Femur (tissue), 1 donor: ENCODE measurements at places on chromosomes 5 and 9.

DNA sequence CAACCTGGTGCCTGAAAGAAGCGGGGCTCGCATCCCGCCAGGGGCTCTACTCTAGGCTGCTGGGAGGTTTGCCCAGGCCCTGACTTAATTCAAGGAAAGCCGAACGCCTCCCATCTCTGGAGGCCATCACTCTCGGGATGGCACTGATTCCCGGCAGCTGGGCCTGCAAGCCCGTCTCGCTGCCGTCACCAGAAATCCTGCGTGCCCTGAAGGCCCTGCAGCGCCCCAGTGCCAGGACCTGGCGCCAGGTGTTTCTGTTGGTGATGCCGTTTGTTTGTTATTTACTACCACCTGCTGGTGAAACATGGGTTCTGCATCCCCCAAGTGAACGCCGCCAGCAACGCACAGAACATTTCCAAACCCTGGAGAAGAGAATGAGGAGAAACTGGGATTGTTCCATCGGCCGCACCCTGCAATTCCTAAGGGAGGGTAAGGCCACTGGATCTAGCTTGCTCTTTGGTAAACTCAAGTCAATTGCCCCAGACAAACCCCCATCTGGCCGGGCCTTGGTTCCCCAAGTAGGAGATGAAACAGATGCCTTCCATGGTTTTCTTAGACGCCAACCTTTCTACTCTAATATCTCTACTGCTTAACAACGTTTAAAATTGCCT, 77.9 kb downstream of the AK8 start:
- DNase-seq, result peak; percentile 78

- no peak for DNase-seq
These were observed 27.8 kb downstream of the ZCCHC10 start for GRCh38 chr5:132998556-132998955.

GRCh38 chr5:146101646-146102045, 3.7 kb downstream of the PLAC8L1 start:
- no peak for DNase-seq

- DNase-seq, result no peak
These were observed 11.0 kb upstream of the NSD1 start for GRCh38 chr5:177122566-177122965.

GRCh38 chr5:78004559-78004958, 228.4 kb upstream of the TBCA start:
- no peak for DNase-seq

DNA sequence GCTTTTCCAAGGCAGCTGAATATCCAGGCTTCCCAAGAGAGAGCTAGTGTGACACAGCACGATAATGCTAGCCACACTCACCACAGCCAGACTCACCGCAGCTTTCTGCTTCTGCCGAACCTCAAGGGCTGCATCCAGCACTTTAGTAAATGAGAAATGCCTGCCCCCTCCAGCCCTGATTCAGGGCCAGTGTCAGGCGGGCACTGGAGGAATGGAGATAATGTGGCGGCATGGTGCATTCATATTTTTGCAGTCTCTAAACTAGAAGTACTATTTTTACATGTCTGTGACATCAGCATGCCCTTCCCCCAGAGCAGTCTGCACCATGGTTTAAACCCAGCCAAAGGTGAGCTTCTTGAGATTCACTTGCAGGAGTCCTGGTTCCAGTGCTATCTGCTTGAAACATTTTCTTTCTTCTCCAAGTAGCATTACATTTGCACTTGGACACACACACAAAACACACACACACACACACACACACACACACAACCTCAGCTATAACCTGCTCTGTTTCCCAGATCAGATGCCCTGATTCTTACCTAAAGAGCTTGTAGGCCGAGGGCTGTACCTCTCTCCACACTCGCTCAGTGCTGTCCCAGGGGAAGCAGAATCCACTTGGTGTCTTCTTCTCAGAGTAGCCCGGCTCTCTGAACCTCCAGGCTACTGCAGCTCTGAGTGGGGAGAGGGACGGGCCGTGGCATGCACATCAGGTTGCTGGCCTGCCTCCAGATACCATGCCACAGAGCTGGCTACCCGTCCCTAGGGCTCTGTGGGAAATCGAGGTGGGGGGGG, at the start of gene FGF1:
Gene FGF1, minus strand, starts transcription at position 673 of the 792 bp plus-strand sequence. CDS start 71,963 bp downstream, outside the sequence.
- DNase-seq, result peak; percentile 68

DNA sequence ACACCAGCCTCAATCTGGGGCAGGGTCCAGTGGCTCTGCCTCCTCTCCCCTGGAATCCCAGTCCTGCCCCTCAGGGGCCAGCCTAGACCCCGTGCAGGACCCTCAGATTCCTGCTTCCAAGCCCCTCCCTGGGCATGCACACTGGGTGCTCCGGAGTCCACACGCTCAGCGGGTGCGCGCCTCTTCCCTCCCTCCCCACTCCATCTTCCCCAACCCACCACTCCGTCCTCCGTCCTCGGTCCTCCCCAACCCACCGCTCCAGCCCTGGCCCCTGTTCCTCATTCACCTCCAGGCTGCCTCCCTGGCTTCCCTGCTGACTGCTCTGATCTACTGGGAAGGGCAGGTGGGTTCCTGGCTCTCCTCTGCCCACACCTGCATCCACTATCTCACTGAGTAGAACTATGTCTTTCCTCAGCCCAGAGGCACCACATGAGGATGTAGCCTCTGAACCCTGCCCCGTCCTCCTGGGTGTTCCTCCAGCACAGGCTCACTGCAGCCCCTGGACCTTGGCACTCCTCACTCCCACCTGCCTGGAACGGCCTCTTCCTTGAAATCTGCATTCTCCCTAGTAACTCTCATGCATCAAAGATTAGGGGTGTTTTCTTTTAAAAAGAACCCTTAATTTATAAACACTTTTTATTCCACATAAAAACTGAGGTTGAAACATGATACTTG, 92.8 kb downstream of the CAMSAP1 start:
- DNase-seq, result no peak

DNA sequence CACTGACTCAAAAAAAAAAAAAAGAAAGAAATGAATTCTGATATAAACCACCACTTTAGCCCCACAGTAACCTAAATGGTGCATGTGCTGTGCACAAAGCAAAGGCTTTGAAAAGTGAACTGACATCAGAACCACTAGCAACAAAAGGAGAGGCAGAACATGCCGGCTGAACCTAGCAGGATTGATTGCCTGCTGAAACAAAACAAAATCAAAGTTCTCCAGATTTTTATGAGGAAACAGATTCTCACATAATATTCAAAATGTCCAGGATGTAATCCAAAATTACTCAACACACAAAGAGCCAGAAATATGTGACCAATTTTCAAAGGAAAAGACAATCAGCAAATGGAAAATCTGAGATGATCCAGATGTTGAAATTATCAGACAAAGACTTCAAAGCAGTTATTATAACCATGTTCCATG, 37.9 kb downstream of the UBTD2 start:
- no peak for DNase-seq

DNA sequence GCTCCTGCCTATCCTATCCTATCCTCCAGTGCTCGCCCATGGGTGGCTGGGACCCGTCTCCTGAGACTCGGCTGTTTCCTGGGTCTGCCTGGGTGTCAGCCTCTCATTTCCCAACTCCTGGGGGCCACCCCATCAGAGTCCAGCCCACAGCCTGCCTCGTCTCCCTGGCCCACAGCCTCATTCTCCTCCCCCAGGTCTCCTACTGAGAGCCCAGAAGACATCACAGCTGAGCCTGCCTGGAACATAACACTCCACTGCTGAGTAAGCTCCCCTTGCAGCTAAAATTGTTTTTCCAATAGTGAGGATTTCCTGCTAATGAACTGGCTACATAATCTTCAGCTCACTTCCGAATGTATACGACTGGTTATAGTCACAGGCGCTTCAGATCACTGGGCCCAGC, 95.3 kb downstream of the TTLL11 start:
- DNase-seq, result peak; percentile 63

GRCh38 chr5:92912283-92912682, 668.7 kb downstream of the NR2F1-AS1 start:
- DNase-seq, result no peak

GRCh38 chr5:81140441-81140840, 92.7 kb upstream of the CKMT2 start:
- DNase-seq, result peak; percentile 88

DNA sequence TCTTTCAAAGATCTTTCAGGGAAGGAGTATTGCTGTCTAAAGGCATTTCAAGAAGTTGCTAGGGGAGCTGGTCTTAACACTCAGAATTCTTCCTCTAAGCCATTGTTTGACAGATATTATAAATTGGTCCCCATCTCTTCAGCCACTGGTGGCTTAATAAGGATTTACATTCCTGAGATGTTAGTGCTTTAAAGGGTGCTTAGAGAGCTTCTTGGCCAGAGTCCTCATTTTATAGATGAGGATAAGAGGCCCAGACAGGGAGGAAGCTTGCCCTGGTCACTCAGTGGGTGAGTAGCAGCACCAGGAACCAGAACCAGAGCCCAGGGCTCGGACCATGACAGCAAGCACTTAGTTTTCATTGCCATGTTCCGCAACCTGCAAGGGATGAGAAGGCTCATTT, 53.2 kb downstream of the GALNT10 start:
- DNase-seq, result no peak

GRCh38 chr9:86944796-86945727, 2.2 kb downstream of the GAS1 start:
- peak; percentile 36 for DNase-seq

GRCh38 chr9:79574781-79575180, 3.0 kb downstream of the TLE4 start:
- no peak for DNase-seq

GRCh38 chr5:136646915-136647314, 281.6 kb upstream of the TRPC7 start:
- DNase-seq, result no peak

DNA sequence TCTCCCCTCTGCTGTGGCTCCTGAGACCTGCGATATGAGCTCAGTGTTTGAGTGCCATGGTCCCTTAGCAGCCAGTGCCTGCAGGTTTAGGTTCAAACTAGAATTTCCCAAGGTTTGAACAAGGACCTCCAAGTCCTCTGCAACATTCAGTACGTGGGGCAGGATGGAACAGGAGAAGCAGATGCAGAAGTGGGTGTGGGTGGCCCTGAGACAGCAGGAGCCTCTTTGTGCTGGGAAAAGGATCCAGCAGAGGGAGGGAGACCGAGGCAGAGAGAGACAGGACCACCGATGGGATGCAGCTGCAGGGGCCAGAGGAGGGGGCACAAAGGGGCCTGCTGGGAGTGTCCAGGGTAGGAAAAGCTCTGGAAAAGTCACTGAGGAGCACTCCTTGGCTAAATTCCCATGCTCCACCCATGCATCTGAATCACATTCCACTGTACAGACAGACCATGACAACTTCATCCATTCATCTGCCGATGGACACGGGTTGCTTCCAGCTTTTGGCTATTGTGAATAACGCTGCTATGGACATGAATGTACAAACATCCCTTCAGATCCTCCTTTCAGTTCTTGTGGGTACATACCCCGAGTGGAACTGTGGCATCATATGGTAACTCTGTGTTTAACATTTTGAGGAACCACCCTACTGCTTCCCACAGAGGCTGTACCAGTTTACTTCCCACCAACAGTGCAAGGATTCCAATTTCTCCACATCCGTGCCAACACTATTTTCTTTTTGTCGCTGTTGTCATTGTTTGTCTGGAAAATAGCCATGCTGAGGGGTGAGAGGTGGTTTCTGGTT, 26.7 kb upstream of the SUSD3 start:
- no peak for DNase-seq

DNA sequence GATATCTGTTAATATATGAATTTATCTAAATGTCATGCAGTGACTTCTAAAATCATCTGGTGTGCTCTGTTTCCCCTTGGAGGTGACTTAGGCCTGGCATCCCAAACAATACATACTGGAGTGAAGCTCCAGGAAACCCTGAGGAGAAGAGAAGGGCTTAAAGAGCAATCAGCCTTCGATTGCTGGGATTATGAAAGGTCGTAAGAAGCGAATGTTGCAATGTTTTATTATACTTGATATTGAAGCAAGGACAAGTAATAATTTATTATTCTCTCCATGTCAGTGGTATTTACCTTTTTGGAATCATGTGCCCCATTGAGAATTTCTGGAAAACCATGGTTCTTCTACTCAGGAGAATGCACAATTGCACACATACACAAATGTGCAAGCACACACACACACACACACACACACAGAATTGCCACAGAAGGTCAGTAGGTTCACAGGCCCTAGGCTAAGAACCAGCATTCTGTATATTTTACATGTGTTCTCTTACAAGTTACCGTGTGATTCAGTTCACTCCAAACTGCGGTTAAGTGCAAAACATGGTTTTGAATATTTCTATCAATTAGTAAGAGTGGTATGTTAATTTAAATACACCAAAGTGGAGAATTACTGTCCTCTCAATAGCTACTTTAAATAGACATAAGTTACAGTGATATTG, 79.1 kb upstream of the CDKN2B start:
- DNase-seq, result no peak

DNA sequence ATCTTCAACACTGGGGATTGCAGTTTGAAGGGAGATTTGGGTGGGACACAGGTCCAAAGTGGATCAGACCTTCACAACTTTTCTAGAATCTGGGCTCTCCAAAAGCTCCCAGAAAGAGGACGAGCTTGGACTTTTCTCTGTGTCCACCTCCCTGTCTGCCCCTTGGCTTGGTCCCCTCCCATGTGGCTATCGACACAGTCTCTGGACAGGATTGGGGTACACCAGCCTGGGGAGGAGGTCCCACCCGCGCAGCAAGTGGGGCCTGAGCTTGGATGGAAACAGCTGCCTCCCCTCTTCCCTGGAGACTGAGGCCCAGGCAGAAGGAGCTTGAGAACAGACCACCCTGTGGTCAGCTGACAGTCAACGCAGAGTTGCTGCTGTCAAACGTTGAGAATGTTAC, 84.6 kb upstream of the FCN1 start:
- DNase-seq, result no peak

DNA sequence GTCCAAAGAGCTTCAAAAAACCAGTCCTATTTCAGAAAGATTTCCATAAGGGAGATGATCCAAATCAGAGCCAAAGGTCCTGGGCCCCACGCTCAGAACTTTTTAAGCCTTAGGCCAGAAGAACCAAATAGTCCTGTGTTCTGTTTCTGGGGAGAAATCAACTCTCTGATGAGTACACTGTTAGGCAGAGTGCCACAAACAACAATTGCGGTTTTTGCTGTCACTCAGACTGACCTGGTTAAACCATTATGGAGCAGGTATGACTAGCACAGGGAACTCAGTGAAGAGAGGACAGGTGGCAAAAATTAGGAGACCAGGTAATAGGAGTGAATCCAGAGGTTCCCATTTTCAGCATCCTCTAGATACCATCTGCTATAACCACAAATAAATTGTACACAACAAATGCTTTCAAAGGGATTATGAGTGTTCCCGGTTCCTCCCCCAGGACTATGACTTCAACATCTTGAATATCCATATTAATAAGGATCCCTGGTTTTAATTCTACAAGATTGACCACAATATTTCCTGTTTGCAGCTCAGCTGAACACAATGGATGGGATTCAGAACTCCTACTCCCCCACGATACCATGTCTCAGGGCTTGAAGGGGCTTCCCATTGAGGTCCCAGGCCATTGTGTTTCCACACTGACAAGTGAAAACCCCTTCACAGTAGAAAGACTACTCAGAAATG, 52.1 kb upstream of the FREM1 start:
- DNase-seq, result no peak

DNA sequence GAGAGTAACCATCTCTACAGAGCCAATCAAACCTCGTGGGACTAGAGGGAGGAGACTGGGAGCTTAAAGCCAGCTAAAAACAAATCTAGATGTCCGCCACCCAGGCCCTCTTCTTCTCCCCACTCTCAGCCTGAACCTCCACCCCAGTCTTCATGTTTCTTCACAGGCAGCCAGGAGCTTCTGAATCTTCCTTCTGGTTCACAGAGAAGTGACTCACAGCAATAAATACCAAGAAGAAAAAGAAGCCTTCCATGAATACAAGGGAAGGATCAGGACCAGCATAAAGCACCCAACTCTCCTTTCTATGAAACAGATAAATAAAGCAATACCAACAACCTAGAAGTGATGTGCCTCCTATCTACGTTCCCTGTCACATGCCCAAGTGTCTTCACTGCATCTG, 103.3 kb upstream of the SLIT3 start:
- DNase-seq, result no peak

GRCh38 chr5:66443462-66444130, 152.6 kb upstream of the MAST4 start:
- no peak for DNase-seq
